ENCODE measurements at places on chromosomes 2 and 18. TPM values are rescaled to one million over a fixed set of nuclear protein-coding genes. Genes with fewer than 3 reads are reported as not detected.

SIX3 gene
- total RNA-seq, result not detected

MYL1 gene
- not detected for total RNA-seq

HOXD12 gene
- total RNA-seq, result not detected

FAHD2A gene
- 74.1 TPM for total RNA-seq

CYP26B1 gene
- total RNA-seq, result 1.8 TPM

RAB12 gene
- total RNA-seq, result 19.2 TPM

ATP6V1B1 gene
- not detected for total RNA-seq

HNMT gene
- total RNA-seq, result 101 TPM

POTEF gene
- not detected for total RNA-seq

FBXO11 gene
- 15.2 TPM for total RNA-seq

ESPNL gene
- 0.11 TPM for total RNA-seq

FAP gene
- total RNA-seq, result 0.22 TPM

DNA sequence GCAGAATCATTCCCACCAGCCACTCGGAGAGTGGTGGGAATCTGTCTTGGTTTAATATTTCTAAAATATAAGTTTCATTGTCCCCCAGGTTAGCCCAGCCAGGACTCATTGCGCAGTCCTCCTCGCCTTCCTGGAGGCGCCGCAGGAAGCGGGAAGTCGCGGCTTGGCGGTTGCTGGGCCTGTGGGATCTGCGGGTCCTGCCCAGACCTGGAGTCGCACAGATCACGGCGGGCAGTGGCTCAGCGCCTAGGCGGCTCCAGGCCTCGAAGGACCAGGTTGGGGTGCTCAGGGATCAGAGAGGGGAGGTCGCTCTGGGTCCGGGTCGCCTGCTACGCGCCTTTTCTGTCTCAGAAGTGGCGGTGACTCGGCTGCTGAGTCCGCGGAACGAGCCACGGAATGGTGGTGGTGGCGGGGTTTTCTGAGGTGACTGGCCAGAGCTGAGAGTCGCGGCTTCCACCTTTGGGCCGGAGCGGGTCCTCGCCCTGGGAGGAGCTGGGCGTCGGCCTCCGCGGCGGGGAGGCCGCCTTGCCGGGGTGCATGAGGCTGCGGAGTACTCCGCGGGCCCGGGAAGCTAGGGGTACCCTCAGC is 2.6 kb downstream of the HOXD3 start:
- H3K27me3 ChIP-seq, result peaks cover 73% of the 10 kb centered on the region
- DNase-seq, result no peak
- H3K36me3 ChIP-seq, result no peaks in the 10 kb centered on the region
- H3K27ac ChIP-seq, result no peak overlapping the region
- no peak overlapping the region for H3K4me3 ChIP-seq
- no peaks in the 10 kb centered on the region for H3K4me1 ChIP-seq

GRCh38 chr2:172333235-172333977 is 94.0 kb upstream of the ITGA6 start:
- no peak overlapping the region for H3K4me3 ChIP-seq
- no peaks in the 10 kb centered on the region for H3K36me3 ChIP-seq
- H3K27ac ChIP-seq, result no peak overlapping the region

DNA sequence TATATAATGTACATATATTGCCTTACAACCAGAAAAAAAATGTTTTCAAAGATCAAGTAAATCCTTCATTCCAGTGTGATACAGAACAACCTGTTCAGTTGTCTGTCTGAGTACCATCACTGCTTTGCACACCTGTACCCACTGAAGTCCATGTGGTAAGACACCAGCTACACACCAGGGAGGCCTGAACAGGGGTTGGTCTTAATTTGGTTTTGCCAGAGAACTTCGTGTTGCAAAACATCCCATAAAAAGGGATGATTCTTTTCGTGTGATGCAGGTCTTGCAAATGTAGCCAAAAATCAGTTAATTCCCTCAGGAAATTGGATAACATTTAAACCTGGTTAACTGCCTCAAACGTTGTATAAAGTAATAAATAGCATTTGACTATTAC is 73.7 kb upstream of the SLC1A4 start:
- no peak overlapping the region for H3K4me3 ChIP-seq
- no peak for DNase-seq
- H3K36me3 ChIP-seq, result no peaks in the 10 kb centered on the region
- H3K27me3 ChIP-seq, result no peaks in the 10 kb centered on the region
- H3K4me1 ChIP-seq, result no peaks in the 10 kb centered on the region
- no peak overlapping the region for H3K27ac ChIP-seq

- H3K4me1 ChIP-seq, result no peaks in the 10 kb centered on the region
- H3K27me3 ChIP-seq, result no peaks in the 10 kb centered on the region
- DNase-seq, result no peak
- no peak overlapping the region for H3K4me3 ChIP-seq
Observed at GRCh38 chr2:101047075-101047766, 45.1 kb downstream of the RPL31 start.

- H3K4me3 ChIP-seq, result no peak overlapping the region
- H3K36me3 ChIP-seq, result no peaks in the 10 kb centered on the region
- no peaks in the 10 kb centered on the region for H3K27me3 ChIP-seq
- H3K4me1 ChIP-seq, result peaks cover 11% of the 10 kb centered on the region
Observed at GRCh38 chr2:12001621-12002020, 255.2 kb downstream of the LPIN1 start.

- no peak for DNase-seq
- H3K27me3 ChIP-seq, result no peaks in the 10 kb centered on the region
- no peak overlapping the region for H3K27ac ChIP-seq
- H3K4me1 ChIP-seq, result no peaks in the 10 kb centered on the region
- no peaks in the 10 kb centered on the region for H3K36me3 ChIP-seq
- no peak overlapping the region for H3K4me3 ChIP-seq
Observed at GRCh38 chr2:235129850-235130249, 178.0 kb downstream of the SH3BP4 start.

DNA sequence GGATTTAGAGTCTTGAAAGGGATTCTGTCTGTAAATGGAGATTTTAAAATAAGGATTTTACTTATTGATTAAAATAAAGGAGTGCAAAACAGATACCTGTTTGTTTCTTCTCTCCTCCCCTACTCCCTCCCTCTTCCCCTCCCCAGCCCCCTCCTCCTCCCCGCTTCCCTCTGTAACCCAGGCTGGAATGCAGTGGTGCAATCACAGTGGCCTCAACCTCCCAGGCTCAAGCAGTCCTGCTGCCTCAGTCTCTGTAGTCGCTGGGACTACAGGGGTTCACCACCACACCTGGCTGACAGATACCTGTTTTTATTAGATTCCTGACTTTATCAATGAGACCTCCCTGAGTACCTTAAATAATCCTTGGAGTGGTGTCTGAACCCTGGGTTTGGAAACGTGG is 57.1 kb downstream of the OXER1 start:
- no peaks in the 10 kb centered on the region for H3K4me1 ChIP-seq
- no peaks in the 10 kb centered on the region for H3K36me3 ChIP-seq
- no peak for DNase-seq
- H3K27ac ChIP-seq, result no peak overlapping the region
- H3K27me3 ChIP-seq, result no peaks in the 10 kb centered on the region
- no peak overlapping the region for H3K4me3 ChIP-seq

GRCh38 chr2:231671270-231672050 is 36.9 kb upstream of the PTMA start:
- H3K36me3 ChIP-seq, result no peaks in the 10 kb centered on the region
- DNase-seq, result no peak
- H3K4me1 ChIP-seq, result no peaks in the 10 kb centered on the region
- H3K27me3 ChIP-seq, result no peaks in the 10 kb centered on the region
- H3K27ac ChIP-seq, result no peak overlapping the region

GRCh38 chr2:128503399-128504245 is 185.0 kb upstream of the HS6ST1 start:
- H3K36me3 ChIP-seq, result no peaks in the 10 kb centered on the region
- no peaks in the 10 kb centered on the region for H3K4me1 ChIP-seq
- no peak for DNase-seq
- no peaks in the 10 kb centered on the region for H3K27me3 ChIP-seq
- no peak overlapping the region for H3K4me3 ChIP-seq

- no peaks in the 10 kb centered on the region for H3K27me3 ChIP-seq
- no peak overlapping the region for H3K4me3 ChIP-seq
- no peaks in the 10 kb centered on the region for H3K4me1 ChIP-seq
- H3K36me3 ChIP-seq, result no peaks in the 10 kb centered on the region
Observed at GRCh38 chr2:15494877-15495276, 66.3 kb downstream of the NBAS start.

DNA sequence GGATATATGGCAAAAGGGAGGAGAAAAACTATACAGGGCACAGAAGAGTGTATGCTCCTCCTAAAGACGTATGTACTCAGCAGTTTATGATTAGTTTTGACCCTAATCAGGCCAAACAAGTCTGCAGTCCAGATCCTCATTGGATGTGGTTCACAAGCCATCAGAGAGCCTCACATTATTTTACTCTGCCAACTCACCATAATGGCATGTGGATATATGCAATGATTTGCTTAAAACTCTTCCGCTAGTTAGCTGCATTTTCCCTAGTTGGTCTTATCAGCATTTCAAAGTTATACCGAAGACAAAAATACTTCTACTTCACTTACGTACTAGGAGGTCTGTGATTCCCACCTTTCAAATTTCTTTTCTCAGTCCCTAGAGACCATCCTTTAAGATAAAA is 198.4 kb downstream of the CMPK2 start:
- no peaks in the 10 kb centered on the region for H3K27me3 ChIP-seq
- H3K4me3 ChIP-seq, result no peak overlapping the region
- H3K4me1 ChIP-seq, result no peaks in the 10 kb centered on the region
- DNase-seq, result no peak

- DNase-seq, result no peak
- H3K27ac ChIP-seq, result no peak overlapping the region
- no peaks in the 10 kb centered on the region for H3K36me3 ChIP-seq
- H3K27me3 ChIP-seq, result no peaks in the 10 kb centered on the region
- H3K4me3 ChIP-seq, result no peak overlapping the region
Observed at GRCh38 chr2:235087832-235088495, 136.1 kb downstream of the SH3BP4 start.

GRCh38 chr2:223076573-223076972 is 24.6 kb downstream of the KCNE4 start:
- no peaks in the 10 kb centered on the region for H3K36me3 ChIP-seq
- H3K27ac ChIP-seq, result no peak overlapping the region
- no peaks in the 10 kb centered on the region for H3K27me3 ChIP-seq
- DNase-seq, result no peak
- no peak overlapping the region for H3K4me3 ChIP-seq

- H3K27ac ChIP-seq, result no peak overlapping the region
- H3K27me3 ChIP-seq, result no peaks in the 10 kb centered on the region
- H3K4me3 ChIP-seq, result no peak overlapping the region
- no peak for DNase-seq
Observed at GRCh38 chr2:170159060-170159459, 18.9 kb upstream of the MYO3B start.

DNA sequence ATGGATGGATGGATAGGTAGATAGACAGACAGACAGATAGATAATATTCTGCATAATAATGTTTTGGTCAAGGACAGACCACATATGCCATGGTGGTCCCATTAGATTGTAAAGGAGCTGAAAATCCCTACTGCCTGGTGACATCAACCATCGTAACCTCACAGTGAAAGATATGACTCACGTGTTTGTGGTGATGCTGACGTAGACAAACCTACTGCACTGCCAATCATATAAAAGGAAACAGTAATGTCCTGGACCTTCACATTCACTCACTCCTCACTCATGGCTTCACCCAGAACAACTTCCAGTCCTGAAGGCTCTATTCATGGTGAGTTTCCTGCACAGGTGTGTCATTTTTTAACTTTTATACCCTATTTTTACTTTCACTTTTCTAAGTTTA is 202.9 kb upstream of the TPO start:
- no peak for DNase-seq
- no peak overlapping the region for H3K27ac ChIP-seq
- H3K4me1 ChIP-seq, result no peaks in the 10 kb centered on the region
- no peaks in the 10 kb centered on the region for H3K36me3 ChIP-seq
- no peak overlapping the region for H3K4me3 ChIP-seq

GRCh38 chr2:220948579-220948978 is 623.5 kb downstream of the EPHA4 start:
- H3K4me1 ChIP-seq, result no peaks in the 10 kb centered on the region
- DNase-seq, result no peak
- H3K36me3 ChIP-seq, result no peaks in the 10 kb centered on the region
- H3K4me3 ChIP-seq, result no peak overlapping the region

GRCh38 chr2:215052404-215052803 is 86.0 kb downstream of the ABCA12 start:
- no peak overlapping the region for H3K27ac ChIP-seq
- no peak overlapping the region for H3K4me3 ChIP-seq
- no peaks in the 10 kb centered on the region for H3K4me1 ChIP-seq
- no peaks in the 10 kb centered on the region for H3K27me3 ChIP-seq

DNA sequence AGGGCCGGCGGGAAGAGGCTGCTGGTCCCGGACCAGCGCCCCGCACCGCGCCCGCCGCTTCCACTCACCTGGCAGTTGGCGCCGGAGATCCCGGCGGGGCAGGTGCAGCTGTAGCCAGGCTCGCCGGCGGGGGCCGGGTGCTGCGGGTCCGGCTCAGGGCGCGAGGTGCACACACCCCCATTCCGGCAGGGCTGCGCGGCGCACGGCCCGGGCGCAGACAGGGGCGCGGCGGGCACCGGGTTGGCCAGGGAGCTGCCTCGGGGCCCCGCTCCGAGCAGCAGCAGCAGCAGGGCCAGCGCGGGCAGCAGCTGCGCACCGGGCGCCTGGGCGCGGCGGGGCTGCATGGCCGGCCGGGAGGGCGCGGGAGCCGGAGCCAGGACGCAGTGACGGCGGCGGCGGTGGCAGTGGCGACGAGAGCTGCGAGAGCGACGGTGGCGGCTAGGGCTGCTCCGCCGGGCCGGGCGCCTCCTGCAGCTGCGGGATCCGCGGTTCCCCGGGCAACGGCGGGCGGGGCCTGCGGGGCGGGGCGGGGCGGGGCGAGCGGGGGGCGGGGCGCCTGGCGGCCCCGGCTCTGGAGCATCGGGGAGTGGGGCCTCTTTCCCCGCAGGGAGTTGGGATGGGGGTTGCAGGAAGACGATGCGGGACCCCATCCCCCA is at the start of gene DNER:
Gene DNER (minus strand): TSS at position 476 of the 656 bp plus-strand sequence. CDS start 132 bp downstream, at position 344.
- H3K4me1 ChIP-seq, result no peaks in the 10 kb centered on the region
- peaks cover 5% of the 10 kb centered on the region for H3K27me3 ChIP-seq
- H3K36me3 ChIP-seq, result no peaks in the 10 kb centered on the region
- H3K4me3 ChIP-seq, result peak within 1 kb of the TSS; percentile 16

GRCh38 chr2:51697095-51697494 is 665.2 kb upstream of the NRXN1 start:
- peak overlapping the region; percentile 12 for H3K27ac ChIP-seq
- no peak for DNase-seq
- H3K4me3 ChIP-seq, result no peak overlapping the region
- no peaks in the 10 kb centered on the region for H3K36me3 ChIP-seq
- no peaks in the 10 kb centered on the region for H3K27me3 ChIP-seq

DNA sequence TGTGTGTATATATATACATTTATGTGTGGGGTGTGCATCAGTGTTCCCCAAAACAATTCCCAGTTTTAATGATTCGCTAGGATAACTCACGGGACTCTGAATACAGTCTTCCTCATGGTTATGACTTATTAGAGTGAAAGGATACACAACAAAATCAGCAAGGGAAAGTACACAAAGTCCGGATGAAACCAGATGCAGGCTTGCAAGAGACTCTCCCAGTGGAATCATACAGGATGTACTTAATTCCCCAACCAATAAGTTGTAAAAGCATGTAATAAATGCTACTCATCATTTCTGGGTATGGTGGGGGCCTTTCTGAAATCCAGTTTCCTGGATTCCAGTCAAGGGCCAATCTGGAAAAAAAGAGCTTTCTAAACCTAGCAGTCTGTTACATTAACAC is 654.1 kb upstream of the SYT4 start:
- H3K4me3 ChIP-seq, result no peak overlapping the region
- no peaks in the 10 kb centered on the region for H3K27me3 ChIP-seq
- H3K4me1 ChIP-seq, result no peaks in the 10 kb centered on the region
- no peaks in the 10 kb centered on the region for H3K36me3 ChIP-seq

Measured in right lobe of liver (tissue), 6 donors.